ENCODE measurements at places on chromosomes 6 and 20.
A peak's percentile ranks its signal among the peaks of the same experiment; 100 is the strongest.

DNA sequence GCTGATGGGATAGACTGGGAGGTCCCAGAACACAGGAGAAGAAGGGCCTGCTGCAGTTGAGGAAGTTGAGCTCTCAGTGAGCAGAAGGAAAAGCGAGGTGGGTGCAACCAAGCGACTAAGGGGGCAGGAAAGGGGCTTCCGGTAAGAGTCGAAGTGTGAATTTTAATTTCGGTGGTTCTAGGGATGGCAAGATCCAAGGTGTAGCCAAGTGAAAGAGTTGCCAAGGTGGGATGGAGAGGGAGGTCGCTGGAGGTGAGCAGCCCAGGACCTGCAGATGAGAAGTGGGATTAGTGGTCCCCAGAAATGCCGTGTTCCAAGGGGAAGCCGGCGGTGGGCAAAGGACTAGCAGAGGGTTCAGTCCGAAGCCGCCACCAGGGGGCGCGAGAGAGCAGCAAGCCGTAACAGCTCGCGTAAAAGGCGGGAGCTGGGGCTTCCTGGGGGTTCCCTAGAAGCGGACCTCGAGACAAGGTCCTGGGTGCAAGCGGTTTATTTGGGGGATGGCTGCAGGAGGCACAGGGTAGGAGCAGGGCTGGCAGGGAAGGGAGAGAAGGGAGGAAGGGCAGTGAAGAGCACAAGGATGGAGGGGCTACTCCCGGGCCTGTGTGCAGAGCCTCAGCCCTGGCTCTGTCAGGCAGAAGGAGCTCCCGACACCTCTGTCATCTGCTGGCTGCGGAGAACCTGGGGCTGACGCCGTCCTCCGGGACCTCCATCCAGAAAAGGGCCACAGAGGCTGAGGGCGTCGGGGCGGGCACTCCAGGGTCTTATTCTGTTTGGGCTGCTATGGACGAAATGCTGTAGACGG, 103.6 kb downstream of the PAX1 start:
- peak; percentile 23 for DNase-seq

- no peak for DNase-seq
Measured at GRCh38 chr6:113881478-113881980, 24.4 kb downstream of the MARCKS start.

GRCh38 chr6:137989664-137990063, 117.6 kb downstream of the PERP start:
- no peak for DNase-seq

DNA sequence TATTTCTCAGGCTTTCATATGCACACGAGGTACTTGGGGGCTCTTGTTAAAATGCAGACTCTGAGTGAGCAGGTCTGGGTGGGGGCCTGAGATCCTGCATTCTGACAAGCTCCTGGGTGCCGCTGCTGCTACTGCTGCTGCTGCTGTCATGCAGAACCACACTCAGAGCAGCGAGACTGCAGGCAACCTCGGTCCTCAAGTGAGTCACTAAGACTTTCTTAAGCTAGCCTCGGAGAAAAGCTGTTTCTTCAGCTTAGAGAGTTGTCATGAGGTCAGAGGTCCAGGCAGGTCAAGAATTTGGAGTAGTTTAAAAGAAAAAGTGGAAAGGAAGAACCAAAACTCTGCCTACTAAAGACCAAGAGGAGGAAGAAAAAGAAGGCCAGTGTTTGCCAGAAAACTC, 92.9 kb downstream of the SPTLC3 start:
- DNase-seq = no peak

DNA sequence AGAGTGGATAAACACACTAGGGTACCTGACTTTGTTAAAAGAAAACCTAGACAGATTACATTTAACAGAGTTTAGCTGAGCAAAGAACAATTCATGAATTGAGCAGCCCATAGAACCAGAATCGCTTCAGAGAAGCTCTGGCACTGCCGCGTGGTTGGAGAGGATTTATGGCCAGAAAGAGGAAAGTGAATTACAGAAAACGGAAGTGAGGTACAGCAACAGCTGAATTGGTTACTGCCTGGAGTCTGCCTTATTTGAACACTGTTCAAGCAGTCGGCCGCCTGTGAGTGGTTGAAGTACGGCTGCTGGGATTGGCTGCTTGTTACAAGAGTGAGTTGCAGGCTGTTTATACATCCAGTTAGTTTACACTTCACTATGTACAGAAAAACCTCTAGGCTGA, 253.8 kb upstream of the CDYL start:
- DNase-seq = no peak

GRCh38 chr6:99310553-99310952, 38.9 kb downstream of the FAXC start:
- DNase-seq = no peak

- DNase-seq = no peak
Measured at GRCh38 chr6:162856885-162857284, 129.1 kb downstream of the PACRG start.

- no peak for DNase-seq
Measured at GRCh38 chr6:40077736-40078135, 143.5 kb upstream of the MOCS1 start.

DNA sequence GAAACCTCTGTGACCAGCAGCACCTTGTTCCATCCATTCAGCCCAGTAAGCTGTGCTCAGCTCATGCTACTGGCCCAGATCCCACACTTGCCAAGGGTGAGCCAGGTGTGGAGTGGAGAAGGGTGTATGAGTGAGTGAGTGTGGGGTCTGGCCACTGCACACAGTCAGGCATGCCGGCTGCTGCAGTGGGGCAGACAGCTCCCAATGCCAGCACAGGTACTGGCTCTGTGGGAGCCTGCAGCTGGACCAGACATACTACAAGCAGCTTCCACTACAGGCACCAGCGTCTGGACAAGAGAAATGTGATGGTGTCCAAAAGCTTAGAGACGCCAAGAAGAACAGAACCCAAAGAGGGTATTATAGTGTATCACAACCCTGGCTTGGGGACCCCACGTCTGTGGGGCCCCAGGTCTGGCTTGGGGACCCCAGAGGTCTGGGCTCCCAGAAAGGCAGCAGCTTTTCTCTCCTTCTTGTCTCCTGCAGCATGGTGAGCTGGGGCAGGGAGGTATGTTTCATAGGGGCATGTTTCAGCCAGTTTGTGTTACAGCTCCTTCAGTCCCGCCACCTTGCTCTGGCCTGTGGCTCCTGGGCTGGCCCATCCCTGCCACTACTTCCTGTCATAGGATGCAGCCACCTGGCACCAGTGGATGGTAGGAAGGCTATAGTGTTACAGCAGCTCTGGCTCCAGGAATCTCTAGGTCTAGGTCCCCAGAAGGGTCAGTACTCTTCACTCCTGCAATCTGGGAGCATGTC, 152.4 kb upstream of the HSF2 start:
- no peak for DNase-seq

DNA sequence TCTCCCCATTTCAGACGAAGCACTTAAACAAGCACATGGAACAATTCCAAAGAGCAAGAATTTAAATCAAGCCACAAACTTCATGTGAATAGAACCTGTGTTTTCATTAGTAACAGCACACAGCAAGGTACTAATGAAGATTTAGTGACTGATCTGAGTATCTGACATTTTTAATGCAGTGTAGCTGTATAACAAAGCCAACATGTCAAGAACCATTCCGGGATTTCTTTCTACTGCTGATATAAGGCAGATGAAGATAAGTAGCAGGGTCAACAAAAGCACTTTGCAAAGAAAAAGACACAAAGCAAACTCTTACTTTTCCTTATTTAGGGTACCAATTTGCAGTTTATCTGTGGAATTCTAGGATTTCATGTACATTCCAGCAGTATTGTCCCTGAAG, 11.3 kb downstream of the SLC17A5 start:
- DNase-seq = no peak

DNA sequence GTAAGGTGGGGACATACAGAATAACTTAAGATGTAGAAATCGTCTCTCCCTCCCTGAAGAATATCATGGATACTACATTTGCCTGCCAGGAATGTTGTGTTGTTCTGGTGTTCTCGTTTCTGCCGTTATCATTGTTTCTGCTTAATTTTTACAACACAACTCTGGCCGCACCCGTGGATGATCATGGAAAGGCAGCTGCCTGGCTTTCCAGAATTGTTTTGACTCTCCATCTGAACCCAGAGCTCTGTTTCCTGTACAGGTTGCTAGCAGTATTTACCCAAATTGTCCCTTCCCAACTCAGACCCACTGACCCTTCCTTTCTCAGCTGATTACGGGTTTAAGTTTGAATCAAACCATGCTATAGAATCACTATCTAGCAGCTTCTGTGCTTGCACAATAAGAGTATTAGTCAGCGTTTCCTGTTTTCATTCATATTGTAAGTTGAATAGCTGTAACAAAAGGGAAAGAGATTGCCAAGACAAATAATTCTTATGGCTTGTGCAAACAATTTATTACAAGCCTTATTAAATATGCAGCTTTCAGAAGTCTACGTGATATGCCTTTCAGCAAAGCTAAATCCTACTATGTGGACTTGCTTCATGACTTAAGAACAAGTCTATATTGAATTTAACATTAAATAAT, 139.0 kb downstream of the MTHFD1L start:
- no peak for DNase-seq

GRCh38 chr6:161041274-161041673, 49.7 kb downstream of the MAP3K4 start:
- DNase-seq = no peak

GRCh38 chr6:100665041-100665380, 200.3 kb upstream of the SIM1 start:
- no peak for DNase-seq

- DNase-seq = no peak
Measured at GRCh38 chr20:62132421-62132820, 10.1 kb downstream of the LSM14B start.

- no peak for DNase-seq
Measured at GRCh38 chr6:1917626-1918371, 308.1 kb downstream of the FOXC1 start.

- no peak for DNase-seq
Measured at GRCh38 chr20:63624486-63624885, 2.4 kb downstream of the GMEB2 start.

DNA sequence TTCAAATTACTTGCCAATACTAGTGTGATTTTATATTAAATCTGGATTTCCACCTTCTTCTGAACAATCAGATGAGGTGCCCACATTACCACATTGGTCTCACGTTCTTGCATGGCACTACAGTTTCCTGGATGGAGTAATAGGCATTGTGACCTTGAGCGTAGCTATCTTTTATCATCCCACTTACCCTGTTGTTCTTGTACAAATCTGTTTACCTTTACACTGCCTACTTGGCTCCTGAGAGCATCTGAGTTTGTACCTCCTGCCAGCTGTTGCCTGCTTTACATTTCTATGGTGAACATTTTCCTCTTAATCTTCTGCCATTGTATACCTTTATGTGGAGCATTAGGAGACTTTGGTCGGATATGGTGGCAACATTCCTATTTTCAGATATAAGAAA, 90.7 kb downstream of the AKAP7 start:
- no peak for DNase-seq

GRCh38 chr6:41836022-41836659, 48.6 kb downstream of the TOMM6 start:
- DNase-seq = no peak

GRCh38 chr6:13360671-13361540, 32.6 kb upstream of the TBC1D7 start:
- DNase-seq = no peak

DNA sequence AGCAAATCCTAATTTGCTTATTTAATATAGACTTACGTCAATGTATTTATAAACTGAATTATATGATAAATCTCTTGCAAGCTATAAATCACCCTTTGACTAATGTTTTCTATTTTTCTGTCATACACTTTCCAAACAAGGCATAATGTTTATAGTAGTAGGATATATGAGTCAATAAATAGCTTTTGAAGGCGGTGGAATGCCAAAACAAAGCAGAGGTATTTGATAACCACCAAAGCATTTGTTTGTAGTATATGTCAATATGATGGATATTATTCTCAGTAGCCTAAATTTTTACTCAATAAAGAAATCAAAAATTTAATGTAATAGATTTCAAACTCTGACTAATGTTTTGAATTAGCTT, 1354.6 kb downstream of the HACE1 start:
- DNase-seq = no peak

- no peak for DNase-seq
Measured at GRCh38 chr6:167572841-167573271, 248.0 kb downstream of the TTLL2 start.
